HFFc6 (cell line): ENCODE measurements at places on chromosomes 2 and 18. TPM values are rescaled to one million over a fixed set of nuclear protein-coding genes. Genes with fewer than 3 reads are reported as not detected.

- DNase-seq, result no peak
- peaks cover 40% of the 10 kb centered on the region for H3K4me1 ChIP-seq
- H3K36me3 ChIP-seq, result no peaks in the 10 kb centered on the region
- H3K27me3 ChIP-seq, result no peaks in the 10 kb centered on the region; the same call in 1 of the 2 replicates
- H3K27ac ChIP-seq, result no peak overlapping the region
Observed at GRCh38 chr2:161041356-161041755, 118.9 kb upstream of the TANK start.

DNA sequence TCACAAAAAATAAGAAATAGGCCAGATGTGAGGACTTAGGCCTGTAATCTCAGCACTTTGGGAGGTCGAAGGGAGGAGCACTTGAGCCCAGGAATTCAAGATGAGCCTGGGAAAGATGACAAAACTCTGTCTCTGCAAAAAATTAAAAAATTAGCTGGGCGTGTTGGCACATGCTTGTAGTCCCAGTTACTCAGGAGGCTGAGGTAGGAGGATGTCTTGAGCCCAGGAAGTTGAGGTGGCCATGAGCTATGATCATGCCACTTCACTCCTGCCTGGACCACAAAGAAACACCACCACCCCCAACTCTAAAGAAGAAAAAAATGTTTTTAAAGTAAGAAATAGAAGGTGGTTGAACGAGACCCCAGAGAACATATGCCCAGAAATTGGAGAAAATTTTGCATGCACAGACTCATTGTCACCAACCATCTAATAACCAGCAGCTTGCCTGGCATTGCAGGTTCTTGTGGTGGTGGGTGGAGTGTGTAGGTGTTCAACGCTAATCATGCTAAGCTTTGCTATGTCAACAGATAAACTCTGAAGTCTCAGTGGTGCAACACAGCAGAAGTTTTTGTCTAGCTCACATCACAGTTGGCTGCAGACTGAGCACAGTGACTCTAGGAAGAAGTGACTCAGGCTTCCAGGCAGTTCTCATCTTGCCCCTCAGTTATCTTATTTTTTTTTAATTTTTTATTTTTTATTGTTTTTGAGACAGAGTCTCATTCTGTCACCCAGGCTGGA is 18.6 kb downstream of the ARL4C start:
- no peak for DNase-seq
- H3K27ac ChIP-seq, result no peak overlapping the region
- H3K27me3 ChIP-seq, result peaks cover 11% of the 10 kb centered on the region
- no peaks in the 10 kb centered on the region for H3K36me3 ChIP-seq
- no peak overlapping the region for H3K4me3 ChIP-seq

- DNase-seq, result no peak
- H3K4me1 ChIP-seq, result peaks cover 12% of the 10 kb centered on the region; the same call in 1 of the 2 replicates
- no peak overlapping the region for H3K4me3 ChIP-seq
- no peaks in the 10 kb centered on the region for H3K36me3 ChIP-seq
- H3K27me3 ChIP-seq, result peaks cover 22% of the 10 kb centered on the region
Observed at GRCh38 chr2:120489023-120489422, 143.1 kb downstream of the INHBB start.

DNA sequence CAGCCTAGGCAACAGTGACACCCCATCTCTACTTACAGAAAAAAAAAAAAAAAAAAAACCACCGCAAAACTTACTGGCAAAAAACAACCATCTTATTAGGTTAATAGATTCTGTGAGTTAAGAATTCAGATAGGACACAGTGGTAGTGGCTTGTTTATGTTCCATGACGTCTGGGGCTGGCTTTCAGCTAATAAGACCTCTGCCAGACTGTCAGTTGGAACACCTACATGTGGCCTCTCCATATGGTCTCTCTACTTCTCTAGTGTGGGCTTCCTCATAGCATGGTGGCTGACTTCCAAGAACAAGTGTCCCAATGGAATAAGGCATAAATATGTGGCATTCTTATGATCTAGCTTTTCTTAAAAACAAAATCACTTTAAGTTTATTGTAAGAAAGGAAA is 94.0 kb upstream of the OTX1 start:
- DNase-seq, result no peak
- no peak overlapping the region for H3K27ac ChIP-seq
- no peak overlapping the region for H3K4me3 ChIP-seq
- H3K36me3 ChIP-seq, result peaks cover 22% of the 10 kb centered on the region
- H3K4me1 ChIP-seq, result no peaks in the 10 kb centered on the region

GRCh38 chr2:196511258-196512168 is 128.0 kb upstream of the CCDC150 start:
- H3K27me3 ChIP-seq, result peaks cover 2% of the 10 kb centered on the region
- peaks cover 13% of the 10 kb centered on the region for H3K4me1 ChIP-seq
- no peaks in the 10 kb centered on the region for H3K36me3 ChIP-seq
- no peak overlapping the region for H3K27ac ChIP-seq
- peak; percentile 4 for DNase-seq

DNA sequence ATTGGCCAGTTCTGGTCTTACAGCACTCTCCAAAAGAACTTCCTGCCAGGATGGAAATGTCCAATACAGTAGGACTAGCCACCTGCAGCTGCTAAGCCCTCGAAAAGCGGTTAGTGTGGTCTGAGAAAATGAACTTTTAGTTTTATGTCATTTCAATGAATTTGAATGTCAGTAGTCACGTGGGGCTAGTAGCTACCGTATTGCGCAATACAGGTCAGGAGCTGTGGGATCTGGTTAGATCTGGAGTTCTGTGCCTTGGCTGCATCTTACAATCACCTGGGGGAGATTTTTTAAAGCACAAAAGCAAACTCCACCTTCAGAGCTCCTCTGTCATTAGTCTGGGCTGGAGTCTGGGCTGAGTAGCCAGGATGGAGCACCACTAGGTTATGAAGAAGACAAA is 35.9 kb downstream of the C1QL2 start:
- H3K36me3 ChIP-seq, result no peaks in the 10 kb centered on the region
- peaks cover 41% of the 10 kb centered on the region for H3K27me3 ChIP-seq
- no peak for DNase-seq
- H3K4me1 ChIP-seq, result no peaks in the 10 kb centered on the region
- H3K4me3 ChIP-seq, result no peak overlapping the region

- no peaks in the 10 kb centered on the region for H3K27me3 ChIP-seq
- no peaks in the 10 kb centered on the region for H3K36me3 ChIP-seq
- peak overlapping the region; percentile 88 for H3K4me3 ChIP-seq
- peak overlapping the region; percentile 91 for H3K27ac ChIP-seq
- DNase-seq, result peak; percentile 62
Observed at GRCh38 chr2:42141687-42142546, 27.2 kb upstream of the EML4 start.

- no peak overlapping the region; the same call in 1 of the 2 replicates for H3K4me3 ChIP-seq
- peak; percentile 11 for DNase-seq
- peaks cover 11% of the 10 kb centered on the region for H3K4me1 ChIP-seq
- no peaks in the 10 kb centered on the region; the same call in none of the 2 replicates for H3K27me3 ChIP-seq
- no peaks in the 10 kb centered on the region for H3K36me3 ChIP-seq
- no peak overlapping the region for H3K27ac ChIP-seq
Observed at GRCh38 chr2:171210864-171211431, 50.3 kb upstream of the TLK1 start.

- no peaks in the 10 kb centered on the region for H3K36me3 ChIP-seq
- H3K27ac ChIP-seq, result peak overlapping the region; percentile 82; the same call in 1 of the 2 replicates
- H3K4me1 ChIP-seq, result peaks cover 25% of the 10 kb centered on the region
- peak; percentile 40 for DNase-seq
- H3K4me3 ChIP-seq, result no peak overlapping the region
- H3K27me3 ChIP-seq, result no peaks in the 10 kb centered on the region; the same call in 1 of the 2 replicates
Observed at GRCh38 chr2:203650860-203651613, 55.4 kb upstream of the CD28 start.

GRCh38 chr2:219484343-219485200 is 14.1 kb upstream of the GMPPA start:
- no peak overlapping the region for H3K27ac ChIP-seq
- DNase-seq, result no peak
- H3K4me1 ChIP-seq, result no peaks in the 10 kb centered on the region

Gene CPLX4
- total RNA-seq, result not detected in 3 replicates

DNA sequence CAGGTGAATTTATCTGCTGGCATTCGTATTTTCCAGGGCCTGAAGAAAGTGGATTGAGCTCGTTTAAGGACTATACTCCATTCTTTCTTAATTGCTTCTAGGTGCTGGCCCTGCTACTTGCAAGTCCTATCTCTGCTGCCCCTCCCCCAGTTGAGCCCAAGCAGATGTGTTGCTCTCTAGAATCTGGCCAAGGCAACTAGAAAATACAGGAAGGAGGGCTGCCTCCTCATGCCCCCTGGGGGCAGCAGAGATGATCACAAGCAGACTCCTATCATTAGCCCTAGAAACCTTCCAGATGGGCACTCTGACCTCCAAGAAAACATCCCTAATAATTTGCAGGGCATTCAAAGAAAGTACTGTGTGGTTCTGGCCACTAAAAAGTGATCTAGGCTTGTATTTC is 72.5 kb upstream of the CYP26B1 start:
- H3K27me3 ChIP-seq, result peaks cover 5% of the 10 kb centered on the region; the same call in 1 of the 2 replicates
- peaks cover 29% of the 10 kb centered on the region for H3K4me1 ChIP-seq
- H3K4me3 ChIP-seq, result no peak overlapping the region
- H3K36me3 ChIP-seq, result no peaks in the 10 kb centered on the region

Gene ARHGAP25
- total RNA-seq, result not detected in 3 replicates

Gene MEP1B
- not detected in 3 replicates for total RNA-seq
